ENCODE measurements at places on chromosomes 1 and 21.

DNA sequence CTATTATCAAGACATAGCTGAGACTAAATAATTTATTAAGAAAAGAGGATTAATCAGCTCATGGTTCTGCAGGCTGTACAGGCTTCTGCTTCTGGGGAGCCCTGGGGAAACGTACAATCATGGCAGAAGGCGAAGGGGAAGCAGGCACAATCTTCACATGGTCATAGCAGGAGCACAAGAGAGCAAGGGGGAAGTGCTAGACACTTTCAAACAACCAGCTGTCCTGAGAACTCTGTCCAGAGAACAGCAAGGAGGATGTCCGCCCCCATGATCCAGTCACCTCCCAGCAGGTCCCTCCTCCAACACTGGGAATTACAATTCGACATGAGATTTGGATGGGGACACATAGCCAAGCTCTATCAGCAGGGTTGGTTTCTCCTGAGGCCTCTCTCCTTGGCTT is 10.3 kb upstream of the SLC45A1 start:
- no peak for DNase-seq

- DNase-seq, result no peak
These were observed 47.0 kb upstream of the BACE2 start for GRCh38 chr21:41120997-41121396.

DNA sequence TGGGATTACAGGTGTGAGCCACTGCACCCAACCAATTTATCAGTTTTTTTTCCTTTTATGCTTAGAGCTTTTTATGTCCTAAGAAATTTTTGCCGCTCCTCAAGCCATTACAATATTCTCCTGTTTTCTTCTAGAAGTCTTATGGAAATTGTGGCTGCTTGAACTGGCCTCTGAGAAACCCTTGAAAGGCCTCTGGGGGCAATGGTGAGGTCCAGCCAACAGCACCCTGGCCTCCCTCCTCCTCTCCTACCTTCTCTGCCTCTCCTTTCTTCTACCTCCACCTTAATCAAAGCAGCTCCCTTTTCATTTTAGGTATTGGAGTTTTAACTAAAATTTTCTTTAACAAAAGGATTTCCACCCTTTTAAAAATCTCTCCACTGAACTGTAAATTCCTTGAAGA is 24.5 kb upstream of the RGS16 start:
- no peak for DNase-seq

DNA sequence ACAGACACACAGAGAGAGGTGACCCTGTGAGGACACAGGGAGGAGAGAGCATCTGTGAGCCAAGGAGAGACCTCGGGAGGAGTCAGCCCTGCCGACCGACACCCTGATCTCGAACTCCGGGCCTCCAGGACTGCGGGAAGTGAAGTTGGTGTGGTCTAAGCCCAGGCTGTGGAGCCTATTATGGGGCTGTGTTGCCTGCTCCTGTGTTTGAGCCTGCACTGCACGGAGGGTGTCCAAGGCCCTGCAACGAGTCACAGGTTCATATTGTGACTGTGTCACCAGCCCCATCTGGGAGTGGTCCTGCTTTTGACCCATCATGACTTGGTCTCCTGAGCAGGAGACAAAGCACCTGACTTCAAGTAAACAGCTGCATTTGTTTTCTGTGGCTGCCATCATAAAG is 186.0 kb upstream of the AJAP1 start:
- no peak for DNase-seq

- DNase-seq, result no peak
These were observed 45.1 kb upstream of the ADAM30 start for GRCh38 chr1:119941392-119941791.

- DNase-seq, result peak; percentile 43
These were observed 480.2 kb upstream of the RUNX1 start for GRCh38 chr21:35529171-35529863.

DNA sequence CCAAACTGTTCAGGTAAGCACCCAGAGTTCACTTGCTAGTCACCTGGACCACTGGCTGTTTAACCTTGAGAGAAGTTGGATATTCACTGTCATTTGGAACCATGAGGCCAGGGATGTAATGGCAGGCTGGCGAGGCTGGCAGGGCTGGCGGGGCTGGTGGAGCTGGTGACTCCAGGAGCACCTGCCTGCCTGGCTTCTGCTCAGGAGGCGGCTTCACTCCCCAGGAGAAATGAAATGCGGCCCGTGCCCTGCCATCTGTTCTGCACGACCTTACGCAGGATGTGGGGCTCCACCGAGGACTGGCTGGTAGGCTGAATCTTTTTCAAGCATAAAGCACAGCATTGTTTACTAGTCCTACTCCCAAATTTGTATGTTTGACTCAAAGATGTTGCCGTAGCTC is 22.7 kb upstream of the MX1 start:
- no peak for DNase-seq

- DNase-seq, result no peak
These were observed 113.0 kb upstream of the SLC25A33 start for GRCh38 chr1:9426291-9426711.

- DNase-seq, result no peak
These were observed 100.1 kb upstream of the GCLM start for GRCh38 chr1:94009304-94009703.

GRCh38 chr1:154186177-154186576 is 5.7 kb downstream of the TPM3 start:
- peak; percentile 69 for DNase-seq

- DNase-seq, result no peak
These were observed 25.4 kb upstream of the SMIM12 start for GRCh38 chr1:34884961-34885360.

GRCh38 chr21:42921927-42922326 is 3.5 kb downstream of the ERVH48-1 start:
- DNase-seq, result no peak

GRCh38 chr1:245370905-245371581 is 216.3 kb downstream of the KIF26B start:
- DNase-seq, result no peak

DNA sequence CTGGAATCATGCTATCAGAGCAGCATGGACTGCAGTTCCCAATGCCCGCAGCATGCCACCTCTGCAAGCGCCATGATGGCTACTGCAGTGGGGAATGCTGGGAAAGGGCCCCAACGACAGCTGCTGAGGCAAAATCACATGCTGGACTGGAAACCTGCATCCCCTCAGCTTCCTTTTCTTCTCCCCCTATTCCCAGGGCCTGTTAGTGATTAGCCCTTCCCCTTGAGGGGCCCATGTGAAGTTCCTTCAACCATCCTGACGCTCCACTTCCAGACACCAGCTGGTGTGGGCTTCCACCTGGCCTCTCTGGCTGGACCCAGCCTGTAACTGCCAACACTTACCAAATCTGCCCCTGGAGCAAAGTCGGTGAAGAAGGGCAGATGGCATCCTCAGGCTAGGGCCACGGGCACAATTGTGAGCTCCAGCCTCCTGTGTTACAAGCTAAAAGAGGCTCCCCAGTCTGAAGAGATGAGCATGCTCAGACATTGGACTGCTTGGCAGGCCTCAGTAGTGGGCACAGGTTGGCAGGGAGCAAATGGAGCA is 22.1 kb upstream of the SDC3 start:
- no peak for DNase-seq

DNA sequence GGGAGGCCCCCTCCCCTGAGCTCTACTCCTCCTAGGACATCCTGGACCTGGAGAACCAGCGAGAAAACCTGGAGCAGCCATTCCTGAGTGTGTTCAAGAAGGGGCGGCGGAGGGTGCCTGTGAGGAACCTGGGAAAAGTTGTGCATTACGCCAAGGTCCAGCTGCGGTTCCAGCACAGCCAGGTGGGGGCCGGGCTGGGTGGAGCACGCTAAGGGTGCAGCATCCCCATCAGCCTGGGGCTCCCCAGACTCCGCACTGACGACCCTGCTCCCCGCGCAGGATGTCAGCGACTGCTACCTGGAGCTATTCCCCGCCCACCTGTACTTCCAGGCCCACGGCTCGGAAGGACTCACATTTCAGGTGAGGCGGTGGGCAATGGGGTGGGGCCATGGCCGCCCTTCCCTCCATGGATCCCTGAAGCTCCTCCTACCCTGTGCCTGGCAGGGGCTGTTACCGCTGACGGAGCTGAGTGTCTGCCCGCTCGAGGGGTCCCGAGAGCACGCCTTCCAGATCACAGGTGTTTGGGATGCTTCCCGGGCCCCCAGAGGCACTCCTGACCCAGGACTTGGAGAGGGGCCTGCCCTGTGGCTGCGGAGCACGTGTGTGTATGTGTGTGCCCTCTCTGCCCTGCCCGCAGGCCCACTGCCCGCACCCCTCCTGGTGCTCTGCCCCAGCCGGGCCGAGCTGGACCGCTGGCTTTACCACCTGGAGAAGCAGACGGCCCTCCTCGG is 4.1 kb downstream of the PLEKHN1 start:
- no peak for DNase-seq

GRCh38 chr1:228984646-228985631 is 249.7 kb downstream of the RHOU start:
- DNase-seq, result no peak

- DNase-seq, result no peak
These were observed 156.0 kb downstream of the NFIA start for GRCh38 chr1:61238359-61238665.

DNA sequence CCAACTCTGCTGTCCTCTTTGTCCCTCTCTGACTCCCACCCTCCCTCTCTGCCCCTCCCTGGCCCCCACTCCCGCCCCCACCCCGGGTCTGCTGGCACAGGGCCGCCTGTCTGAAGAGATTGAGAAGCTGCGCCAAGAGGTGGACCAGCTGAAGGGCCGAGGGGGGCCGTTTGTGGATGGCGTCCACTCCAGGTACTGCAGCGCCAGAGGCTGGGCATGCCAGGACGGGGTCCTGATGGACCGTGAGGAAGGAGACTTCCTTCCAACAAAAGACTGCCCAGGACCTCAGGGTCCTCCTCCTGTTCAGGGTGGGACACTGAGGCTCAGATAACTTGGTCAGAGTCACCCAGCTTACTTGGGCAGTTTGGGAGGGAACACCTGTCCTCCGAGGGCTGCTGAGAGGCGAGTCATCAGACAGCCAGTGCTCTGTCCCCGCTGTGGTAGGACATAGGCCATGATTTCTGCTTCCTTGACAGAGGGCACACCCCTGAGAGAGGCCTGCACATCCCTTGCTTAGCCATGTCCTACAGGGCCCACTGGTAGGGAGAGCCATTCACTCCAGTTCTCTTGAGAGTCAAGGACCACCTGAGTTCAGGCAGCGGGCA is 23.4 kb downstream of the PPFIA4 start:
- no peak for DNase-seq

GRCh38 chr1:180542838-180543145 is 16.0 kb upstream of the OVAAL start:
- DNase-seq, result no peak

DNA sequence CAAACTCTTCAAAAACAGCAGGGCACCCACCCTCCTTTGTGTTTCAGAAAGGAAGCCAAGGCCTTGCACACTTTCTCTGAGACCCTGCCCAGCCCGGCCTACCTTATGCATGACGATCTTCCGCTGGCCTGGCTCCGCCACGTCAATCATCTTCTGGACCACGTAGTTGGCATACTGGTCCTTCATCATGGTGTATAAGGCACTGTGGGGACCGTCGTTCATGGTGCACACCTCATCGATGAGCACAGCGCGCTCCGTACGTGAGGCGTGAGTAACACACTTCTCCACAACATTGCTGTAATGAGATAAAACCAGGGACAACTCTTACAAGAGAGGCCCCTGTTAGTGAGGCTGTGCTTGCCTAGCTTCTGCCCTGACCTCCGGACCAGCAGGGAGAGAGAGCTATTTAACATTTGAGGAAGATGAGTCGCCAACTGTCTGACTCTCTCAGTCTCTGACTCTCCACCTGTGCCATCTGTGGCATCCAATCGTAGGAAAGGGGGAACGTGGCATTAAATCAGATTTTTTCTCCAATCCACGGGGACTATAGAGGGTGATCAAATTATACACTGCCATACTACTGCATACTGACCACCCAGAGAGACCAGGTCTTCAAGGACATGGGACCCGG is 28.1 kb upstream of the SDC3 start:
- no peak for DNase-seq
